ENCODE measurements at places on chromosomes 13 and 19.

- no peak for DNase-seq
These were observed 161.5 kb downstream of the COG6 start for GRCh38 chr13:39816936-39817335.

DNA sequence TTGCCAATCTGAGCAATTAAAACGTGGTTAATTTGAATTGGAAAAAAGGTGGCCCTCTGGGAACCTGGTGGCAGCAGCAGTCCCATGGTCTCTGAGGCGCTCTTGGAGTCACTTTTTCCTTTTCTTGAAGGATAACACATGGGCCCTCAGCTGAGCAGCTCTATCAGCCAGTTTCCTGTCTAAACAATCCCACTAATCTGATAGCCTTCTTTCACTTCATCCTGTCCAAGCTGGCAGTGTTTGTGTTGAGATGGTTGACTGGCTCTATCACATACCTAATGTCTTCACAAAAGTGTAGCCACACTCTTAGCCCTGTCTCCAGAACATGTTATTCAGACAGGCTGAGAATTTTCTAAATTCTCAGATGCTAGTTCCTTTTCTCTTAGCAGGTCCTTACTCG lies 10.7 kb downstream of the MZT1 start:
- DNase-seq = no peak

- no peak for DNase-seq
These were observed 196.7 kb downstream of the TBC1D4 start for GRCh38 chr13:75285310-75285709.

DNA sequence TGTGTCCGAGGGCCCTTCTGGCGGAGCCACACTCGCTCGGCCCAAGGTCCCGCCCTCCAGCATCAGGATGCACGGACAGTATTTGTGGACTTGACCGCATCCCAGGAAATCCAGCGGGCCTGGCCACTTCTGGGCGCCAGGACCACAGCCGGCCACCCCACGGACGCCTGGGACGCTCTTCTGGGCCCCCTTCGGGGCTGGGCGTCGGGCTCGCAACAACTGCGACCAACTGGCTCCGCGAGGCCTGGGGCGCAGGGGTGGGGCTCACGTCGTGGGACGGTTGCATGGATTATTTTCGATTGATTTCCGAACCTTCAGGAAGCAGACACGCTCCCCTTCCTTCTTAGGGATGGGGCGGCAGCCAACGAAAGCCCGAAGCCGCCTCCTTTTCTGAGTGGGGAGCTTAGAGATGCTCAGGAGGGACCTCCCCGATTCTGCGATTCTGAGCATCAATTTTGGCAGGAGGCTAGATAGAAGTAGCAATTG lies 521 bp upstream of the NUP58 start:
- DNase-seq = no peak

DNA sequence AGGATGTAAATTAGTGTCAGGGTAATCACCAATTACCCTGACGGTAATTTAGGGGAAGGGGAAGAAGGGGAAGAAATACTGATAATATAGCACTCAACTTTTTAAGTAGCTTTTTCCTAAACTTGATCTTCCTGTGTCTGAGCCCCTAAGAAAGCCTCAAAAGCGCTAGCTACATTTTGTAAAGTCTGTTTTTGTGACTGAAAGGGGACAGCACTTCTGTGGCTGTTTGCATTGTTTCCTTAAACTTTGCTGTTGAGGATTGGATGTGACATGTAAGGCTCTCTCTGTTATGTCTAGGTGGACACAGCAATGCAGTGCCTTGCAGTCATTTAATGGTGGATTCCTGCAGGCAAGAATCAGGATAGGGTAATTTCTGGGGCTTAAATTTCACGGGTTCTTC lies 42.8 kb downstream of the SPATA13 start:
- no peak for DNase-seq

- DNase-seq = no peak
These were observed 67.3 kb downstream of the EFNB2 start for GRCh38 chr13:106468207-106468606.

- no peak for DNase-seq
These were observed 2.0 kb downstream of the REX1BD start for GRCh38 chr19:18590273-18591272.

DNA sequence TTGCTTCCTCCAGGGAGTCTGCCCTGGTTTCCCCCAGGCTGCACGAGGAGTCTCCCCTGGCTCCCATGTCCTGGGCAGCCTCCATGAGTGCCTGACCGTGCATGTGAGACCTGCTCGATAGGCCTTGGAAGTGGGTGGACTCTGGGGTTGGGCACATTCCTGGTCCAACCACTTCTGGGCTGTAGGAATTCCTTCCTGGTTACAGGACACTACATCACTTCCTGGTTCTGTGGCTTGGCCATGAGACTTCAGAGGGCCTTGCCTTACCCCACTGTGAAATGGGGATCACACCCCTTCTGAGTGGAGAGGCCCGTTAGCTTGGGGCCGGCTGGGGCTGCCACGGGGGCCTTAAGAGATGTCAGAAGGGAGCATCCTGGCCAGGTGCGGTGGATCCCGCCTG lies 4.0 kb upstream of the ZNF628 start:
- DNase-seq = no peak

DNA sequence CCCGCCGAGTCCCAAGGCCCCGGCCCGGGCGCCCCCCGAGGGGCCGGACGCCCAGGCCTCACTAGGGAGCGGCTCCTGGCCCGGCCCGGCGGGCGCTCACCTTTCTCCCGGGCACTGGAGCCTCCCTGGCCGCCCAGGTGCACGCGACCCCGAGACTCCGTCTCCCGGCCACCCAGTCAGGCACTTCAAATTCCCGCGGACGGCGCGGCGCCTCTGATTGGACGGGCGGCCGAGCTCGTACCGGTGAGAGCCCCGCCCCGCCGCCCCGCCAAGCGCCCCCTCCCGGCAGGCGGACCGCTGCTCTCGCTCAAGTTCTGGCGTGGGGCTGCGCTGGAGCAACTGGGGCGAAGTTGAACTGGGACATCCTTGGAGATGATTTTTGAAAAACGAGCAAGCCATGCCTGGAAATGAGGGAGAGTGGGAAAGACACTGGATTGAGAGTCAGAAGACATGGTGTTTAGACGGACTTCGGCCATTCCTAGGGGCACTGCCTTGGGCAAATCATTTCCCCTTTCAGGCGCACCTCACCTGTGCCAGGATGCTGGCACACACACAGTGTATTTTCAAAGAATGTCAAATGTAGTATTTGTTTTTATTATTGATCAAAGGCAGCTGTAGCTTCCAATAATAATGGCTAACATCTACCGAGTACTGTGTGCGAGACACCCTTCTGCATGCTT lies 485.3 kb downstream of the UQCRFS1 start:
- no peak for DNase-seq

DNA sequence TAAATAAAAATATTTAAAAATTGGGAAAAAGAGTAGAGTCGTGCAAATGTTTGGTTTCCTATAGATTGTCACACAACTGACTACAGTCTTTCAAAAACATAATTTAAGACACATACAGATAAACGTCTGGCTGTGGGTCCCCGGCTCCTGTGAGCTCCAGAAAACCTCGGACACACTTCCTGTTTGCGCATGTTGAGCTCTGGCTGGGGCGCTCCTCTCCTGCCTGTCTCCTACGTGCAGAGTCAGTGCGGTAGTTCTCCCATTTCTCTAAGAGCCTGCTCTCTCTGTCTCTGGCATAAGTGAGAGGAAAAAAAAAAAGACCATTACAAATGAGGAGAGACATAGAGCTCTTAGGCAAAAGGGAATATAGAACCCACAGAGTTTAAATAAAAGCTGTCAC lies 128.2 kb upstream of the OBI1 start:
- no peak for DNase-seq

DNA sequence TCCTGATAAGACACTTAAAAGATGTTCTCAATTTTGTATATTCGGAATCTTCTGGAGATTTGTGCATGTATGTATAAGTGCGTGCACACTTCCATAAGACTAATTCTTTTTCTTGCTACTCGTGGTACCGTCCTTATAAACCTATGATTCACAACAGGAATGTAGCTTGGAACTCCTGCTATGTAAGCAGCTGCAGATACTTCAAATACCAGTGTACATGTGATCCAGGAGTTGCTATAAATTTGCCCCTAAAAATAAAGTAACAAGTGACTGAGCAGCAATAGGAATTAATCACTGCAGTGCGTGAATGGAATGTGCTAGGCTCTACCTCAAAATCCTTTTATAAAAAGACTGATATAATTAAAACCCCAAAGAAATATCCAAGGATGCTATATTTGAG lies 214.9 kb downstream of the KLF5 start:
- no peak for DNase-seq

- DNase-seq = no peak
These were observed 1.7 kb downstream of the PROSER1 start for GRCh38 chr13:39036212-39036611.

DNA sequence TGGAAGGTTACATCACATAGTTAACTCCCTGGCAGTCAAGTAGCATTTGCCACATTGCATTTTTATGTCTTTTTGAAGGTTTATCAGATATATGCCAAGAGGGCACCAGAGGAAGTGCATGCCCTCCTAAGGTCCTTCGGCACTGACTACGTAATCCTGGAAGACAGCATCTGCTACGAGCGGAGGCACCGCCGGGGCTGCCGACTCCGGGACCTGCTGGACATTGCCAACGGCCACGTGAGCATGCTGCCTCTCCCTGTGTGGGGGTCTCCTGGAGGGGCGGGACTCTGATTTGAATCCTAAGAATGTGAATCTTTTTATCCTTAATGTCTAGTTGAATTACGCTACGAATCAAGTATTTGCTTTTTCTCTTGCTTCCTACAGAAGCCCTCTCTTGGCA lies 74.8 kb downstream of the DPY19L3 start:
- no peak for DNase-seq

DNA sequence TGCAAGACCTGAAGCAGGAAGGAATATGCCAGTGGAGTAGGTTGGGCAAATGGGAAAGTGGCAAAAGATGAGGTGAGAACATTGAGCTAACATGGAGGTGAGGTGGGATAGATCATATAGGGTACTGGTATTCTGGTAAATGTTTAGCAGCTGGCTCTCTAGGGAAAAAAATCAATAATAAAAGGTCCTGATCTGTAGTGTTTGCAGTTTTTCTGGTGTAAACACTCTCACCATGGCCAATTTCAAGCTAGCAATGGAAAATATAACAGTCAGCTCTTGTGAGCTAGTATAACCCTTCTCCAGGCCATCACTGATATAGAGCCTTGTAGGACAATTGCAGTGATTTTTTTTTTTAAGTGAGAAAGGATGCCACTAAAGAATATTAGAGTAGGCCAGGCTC lies 31.3 kb downstream of the RFC3 start:
- DNase-seq = no peak

GRCh38 chr13:25380741-25381324 lies 9.1 kb downstream of the ATP8A2 start:
- no peak for DNase-seq

DNA sequence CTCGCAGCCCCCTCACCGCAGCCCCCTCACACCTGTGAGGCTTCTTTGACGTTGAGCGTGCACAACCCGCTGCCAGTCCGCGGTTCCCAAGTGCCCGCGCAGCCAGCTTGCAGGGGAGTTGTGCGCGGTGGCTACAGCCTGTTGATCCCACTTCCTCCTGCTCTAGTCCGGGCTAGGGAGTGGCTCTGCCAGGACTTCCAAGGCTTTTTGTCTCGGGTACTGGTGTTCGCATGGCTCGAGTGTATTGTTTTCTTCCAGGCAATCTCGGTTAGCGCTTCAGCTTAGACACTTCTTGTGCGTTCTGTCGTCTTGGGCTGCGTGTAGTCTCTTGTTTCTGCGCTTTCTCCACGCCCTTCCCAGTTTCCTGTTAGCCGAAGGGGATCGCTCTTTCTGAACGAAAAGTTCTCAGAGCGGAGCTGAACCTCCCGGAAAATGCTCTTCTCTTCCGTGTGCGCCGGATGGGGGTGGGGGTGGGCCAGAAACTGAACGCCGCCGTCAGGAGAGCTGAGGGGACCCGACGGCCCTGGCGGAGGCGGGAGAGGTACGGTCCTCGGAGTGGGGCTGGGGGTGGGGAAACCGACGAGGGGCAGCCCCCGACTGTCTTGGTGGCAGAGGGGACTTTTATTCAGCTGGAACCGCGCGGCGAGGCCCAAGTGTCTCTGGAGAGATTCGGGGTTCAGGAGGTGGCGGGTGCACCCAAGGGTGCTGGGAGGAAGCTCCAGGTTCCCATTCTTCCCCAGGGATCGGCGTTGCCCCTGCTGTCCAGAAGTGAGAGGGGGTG lies 697 bp upstream of the DGKH start:
- no peak for DNase-seq

- no peak for DNase-seq
These were observed 11.1 kb upstream of the RAB3A start for GRCh38 chr19:18214779-18215433.

DNA sequence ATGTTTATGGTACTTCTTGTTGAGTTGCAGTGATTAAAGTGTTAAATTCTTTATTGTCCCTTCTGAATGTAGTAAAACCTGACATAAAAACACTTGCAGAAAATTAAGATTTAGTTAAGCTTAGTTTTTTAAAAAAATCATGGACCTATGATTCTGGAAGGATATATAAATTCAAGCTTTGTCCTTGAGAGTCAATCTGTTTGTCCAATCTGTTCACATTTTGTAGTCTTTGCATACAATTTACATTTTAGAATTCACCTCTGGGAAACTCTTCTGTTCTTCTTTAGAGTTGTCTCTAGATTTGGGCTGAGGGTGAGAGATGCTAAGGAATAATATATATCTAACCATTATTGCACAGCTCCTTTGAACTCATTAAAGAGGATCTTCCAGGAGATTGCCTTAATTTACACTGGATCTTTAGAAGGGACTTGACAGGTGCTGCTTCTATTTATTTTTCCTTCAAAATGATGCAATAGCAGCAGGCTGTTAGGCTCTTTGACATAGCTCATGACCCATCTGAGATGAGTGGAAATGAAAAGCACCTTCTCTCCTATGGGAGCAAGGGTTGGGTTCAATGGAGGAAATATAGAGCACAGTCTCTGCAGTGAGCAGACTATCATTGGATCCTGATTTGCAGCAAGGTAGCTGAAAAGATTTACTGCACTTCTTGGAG lies 433.9 kb downstream of the GPC6 start:
- DNase-seq = no peak

DNA sequence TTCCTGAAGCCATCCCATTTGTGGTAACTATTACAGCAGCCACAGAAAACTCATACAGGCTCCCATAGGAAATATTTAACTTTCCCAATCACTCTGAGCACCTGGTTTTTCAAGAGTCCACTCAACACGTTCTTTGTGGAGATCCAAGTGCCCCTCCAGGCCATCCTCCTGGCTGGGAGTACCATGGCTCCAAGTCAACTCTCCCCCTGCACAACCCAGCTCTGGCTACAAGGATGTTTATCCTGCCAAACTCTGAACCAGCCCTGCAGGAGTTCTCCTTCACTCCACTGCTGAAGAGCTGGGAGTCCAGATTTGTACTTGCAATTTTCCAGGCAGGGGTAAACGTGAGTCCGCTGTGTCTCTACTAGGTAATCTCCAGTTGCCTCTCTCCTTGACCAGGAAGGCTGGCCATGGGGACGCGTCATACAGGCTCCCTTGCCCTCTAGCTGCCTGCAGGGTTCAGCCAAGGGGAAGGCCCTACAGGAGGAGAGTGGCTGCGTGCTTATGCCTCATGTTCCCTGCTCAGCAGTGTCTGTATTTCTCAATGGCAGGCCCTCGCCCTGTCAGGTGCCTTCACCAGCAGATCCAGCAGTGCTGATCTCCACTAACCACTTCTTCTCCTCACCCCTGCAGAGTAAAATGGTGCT lies 29.9 kb upstream of the ARGLU1 start:
- DNase-seq = no peak
